ENCODE measurements at places on chromosomes 3 and 15.

DNA sequence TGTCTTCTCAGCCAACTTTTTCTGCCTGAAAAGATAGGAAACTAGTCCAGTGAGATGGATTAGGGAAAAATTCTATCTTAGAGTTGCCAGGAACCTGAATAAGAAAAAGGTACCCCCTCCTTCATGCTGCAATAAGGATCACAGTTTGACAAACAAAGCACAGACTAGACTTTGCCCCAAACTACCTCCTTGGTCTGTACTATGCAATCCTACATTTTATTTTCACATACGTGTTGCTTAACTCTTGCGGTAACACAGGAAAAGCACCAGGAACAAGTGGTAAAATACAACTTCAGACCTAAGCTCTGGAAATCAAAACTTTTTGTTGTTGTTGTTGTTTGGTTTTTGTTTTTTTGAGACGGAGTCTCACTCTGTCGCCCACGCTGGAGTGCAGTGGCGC, 11.3 kb upstream of the IL12A start:
- DNase-seq, result no peak

- DNase-seq, result no peak
Measured at GRCh38 chr3:192953926-192954325, 36.3 kb upstream of the MB21D2 start.

DNA sequence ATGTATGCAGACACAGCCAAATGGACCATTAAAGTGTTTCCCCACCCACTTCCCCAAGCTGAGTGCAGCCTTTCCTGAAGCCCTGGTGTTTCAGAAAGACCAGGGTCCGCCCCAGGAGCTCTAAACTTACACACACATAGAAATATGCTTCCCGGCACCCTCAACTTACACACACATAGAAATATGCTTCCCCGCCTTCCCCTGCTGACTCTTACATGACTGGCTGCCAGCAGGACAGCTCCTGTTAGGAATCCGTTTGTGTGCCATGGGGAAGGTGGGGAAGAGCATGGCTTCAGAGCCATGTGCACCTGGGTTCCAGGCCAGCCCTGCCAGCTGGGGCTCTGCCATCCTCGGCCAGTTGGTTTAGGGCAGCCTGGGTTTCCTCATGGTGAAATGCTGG, 3.6 kb downstream of the CLEC3B start:
- DNase-seq, result no peak

GRCh38 chr3:73215901-73216300, 154.4 kb downstream of the EBLN2 start:
- no peak for DNase-seq

- no peak for DNase-seq
Measured at GRCh38 chr3:161991901-161992540, 495.4 kb downstream of the OTOL1 start.

DNA sequence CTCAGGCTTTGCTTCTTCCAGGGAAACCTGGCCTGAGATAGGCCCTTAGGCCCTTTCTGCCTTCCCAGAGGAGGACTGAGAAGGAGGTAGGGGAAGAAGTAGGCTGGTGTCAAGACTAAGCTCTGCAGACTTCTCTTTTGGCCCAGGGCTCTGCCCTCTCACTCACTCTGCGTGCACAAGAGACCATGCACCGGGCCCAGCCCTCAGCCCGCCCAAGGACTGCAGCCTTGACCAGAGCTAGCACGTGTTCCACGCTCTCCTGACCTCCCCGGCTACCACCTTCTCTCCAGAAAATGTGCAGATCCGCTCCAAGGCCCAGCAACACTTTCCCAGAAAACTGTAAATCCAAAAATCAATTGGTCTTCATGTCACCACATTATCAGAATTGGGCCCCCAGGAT, 59.8 kb downstream of the SEMA5B start:
- DNase-seq, result no peak

GRCh38 chr3:183437666-183438564, 9.5 kb upstream of the MCF2L2 start:
- no peak for DNase-seq

DNA sequence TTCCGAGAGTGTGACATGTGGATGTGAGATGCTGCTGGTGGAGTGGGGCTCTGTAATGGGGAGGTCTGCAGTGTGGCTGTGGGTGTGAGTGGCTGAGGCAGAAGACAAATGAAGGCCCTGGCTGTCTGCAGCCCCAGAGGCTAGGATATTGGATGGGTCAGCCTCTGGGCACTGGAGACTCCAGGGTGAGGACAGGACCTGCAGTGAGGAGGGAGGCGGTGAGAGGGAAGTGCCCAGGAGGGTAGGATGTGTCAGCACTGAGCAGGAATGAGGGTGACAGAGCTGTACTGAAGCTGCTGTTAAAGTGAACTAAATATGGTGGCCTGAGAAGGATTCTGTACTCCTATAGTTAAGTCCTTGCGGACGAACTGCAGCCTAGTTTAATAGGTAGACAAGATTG, 27.3 kb upstream of the PXYLP1 start:
- no peak for DNase-seq

GRCh38 chr15:82110144-82110543, 64.3 kb upstream of the MEX3B start:
- no peak for DNase-seq

- no peak for DNase-seq
Measured at GRCh38 chr3:138355071-138355470, 6.7 kb downstream of the MRAS start.

- DNase-seq, result no peak
Measured at GRCh38 chr3:108412121-108412750, 98.2 kb downstream of the MYH15 start.

DNA sequence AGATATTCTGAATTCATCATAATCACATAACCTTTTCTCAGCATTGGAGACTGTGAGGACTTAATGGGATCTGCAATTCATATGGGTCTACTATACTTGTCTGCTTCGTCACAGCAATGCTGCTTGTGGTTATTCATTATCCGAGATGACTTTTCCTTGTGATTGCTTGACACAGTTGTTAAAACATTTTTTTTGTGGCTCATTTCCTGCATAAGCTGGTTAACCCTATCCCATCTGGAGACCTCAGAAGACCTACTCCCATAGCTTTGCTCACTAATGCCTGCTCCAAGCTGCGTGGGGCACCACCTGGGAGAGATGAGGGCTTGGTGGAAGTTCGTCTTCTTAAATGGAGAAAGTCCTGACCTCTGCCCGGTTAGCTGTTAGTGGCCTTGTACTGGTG, 360.8 kb downstream of the CHST2 start:
- no peak for DNase-seq

GRCh38 chr3:14299767-14300166, 102.6 kb upstream of the SLC6A6 start:
- no peak for DNase-seq

GRCh38 chr15:41564286-41564959, 5.4 kb downstream of the TYRO3 start:
- DNase-seq, result no peak

DNA sequence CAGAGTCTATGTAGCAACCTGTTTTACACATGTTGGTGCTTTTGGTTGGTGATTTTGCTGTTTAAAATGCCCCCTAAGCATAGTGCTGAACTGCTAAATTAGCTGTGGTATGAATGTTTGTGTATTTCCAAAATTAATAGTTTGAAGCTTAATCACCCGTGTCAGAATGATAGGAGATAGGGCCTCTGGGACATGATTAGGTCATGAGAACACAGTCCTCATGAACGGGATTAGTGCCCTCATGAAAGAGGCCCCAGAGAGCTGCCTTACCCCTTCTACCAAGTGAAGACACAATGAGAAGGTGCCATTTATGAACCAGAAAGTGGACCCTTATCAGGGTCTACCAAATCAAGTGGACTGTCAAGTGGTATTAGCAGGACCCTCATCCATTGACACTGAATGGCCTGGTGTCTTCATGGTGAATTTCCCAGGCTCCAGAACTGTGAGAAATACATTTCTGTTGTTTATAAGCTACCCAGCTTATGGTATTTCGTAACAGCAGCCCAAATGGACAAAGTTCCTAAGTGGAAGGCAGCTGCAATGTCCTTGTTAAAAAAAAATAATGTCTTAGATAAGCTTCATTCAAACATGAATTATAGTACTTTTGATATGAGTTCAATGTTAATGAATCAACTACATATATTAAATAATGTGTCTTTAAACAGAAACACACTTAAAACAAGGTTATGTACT, 37.7 kb upstream of the FRMD4B start:
- DNase-seq, result no peak

DNA sequence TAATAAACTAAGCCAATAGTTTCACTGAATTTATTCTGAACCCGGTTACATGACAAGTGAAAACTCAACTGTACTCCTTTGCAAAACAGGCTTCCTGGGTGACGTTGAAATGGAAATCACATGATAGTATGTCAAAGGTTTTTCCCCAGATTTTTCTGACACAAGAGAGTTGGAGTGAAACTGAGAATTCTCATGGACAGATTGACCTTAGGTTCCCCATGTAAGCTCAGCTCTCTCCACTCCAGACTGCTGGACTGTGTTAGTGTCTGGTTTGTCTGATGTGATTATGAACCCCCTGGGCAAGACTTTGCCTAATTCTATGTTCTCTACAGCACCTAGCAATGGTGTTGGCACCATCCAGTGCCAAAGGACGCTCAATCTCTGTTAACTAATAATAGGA, 219.7 kb upstream of the COL8A1 start:
- DNase-seq, result no peak

DNA sequence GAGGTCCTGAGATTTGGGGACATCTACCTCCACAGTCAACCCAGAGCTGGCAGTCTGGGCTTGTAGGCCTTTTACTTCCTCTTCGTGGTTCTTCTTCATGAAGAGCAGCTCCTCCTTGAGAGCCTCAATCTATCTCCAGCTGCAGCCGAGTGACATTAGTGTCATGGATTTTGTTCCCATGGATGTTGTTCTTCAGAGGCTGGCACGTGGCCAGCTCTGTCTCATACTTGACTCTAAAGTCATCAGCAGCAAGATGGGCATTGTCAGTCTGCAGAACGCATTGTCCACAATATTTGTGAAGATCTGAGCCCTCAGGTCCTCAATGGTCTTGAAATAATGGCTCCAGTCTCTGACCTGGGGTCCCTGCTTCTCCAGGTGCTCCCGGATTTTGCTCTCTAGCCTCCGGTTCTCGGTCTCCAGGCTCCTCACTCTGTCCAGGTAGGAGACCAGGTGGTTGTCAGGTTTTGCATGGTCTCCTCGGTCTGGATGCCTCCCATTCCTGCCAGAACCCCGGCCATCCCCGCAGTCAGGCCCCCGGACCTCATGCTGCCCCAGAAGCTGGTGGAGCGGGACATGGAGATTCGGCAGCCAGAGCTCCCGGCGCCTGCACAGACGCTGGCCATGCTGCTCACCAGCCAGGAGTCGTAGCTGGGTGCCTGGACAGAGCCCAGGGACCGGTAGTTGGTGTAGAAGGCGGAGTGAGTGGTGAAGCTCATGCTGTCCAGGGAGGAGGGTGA, 3.4 kb upstream of the CCNL1 start:
- DNase-seq, result no peak

DNA sequence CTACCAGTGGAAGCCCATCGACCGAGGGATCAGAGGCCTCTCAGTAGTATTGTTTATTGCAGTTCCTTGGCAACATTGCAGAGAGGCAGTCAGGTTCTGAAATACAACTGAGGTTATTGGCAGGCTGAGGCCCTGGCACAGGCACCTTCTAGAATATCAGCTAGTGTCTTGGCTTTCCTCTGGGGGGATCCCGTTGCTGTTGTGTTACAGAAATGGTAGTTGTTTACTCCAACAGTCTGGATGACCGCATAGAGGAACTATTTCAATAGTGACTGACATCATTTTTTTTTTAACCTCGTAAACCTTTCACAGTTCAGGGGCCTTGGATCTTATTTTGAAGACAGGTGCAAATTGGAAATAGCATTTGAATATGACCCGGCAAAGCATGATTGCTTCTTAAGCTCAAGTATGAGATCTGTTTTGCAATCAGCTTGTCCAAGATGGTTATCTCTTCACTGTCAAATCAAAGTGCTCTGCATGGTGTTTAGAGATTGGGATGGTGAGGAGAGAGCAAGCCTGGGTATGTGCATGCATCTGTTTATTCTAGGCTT, 63.9 kb downstream of the PGPEP1L start:
- DNase-seq, result no peak

- no peak for DNase-seq
Measured at GRCh38 chr15:68345481-68345880, 67.9 kb downstream of the FEM1B start.

GRCh38 chr15:82681371-82681770, 28.3 kb downstream of the AP3B2 start:
- no peak for DNase-seq

DNA sequence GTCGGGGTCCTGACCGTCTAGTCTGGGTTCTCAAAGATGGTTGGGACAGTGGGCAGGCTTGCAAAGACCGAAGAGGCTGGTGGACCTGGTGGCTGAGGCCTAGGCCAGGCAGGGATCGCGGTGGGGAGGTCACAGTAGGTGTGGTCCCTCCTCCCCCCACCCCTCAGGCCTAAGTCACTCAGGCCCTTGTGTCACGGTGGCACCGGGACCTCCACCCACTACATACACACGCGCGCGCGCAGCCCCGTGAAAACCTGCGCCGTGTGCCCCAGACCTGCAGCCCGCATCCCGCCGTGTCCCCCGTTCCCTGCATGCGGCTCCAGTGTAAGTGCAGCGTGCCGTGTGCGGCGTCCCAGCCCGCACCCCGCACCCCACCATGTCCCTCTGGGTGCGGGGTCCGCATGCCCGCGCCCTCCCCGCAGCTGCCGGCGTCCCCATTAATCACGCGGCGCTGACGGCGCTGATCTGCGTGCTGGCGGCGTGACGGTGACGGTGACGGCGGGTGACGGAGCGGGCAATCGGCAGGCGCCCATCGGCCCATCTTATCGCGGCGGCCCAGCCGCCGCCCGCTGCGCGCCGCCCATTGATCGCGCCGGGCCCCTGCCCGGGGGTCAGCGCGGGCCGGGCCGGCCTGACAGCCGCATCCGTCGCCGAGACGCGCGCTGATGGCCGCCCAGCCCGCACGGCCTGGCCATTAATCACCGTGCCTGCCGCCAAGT, 24.4 kb downstream of the SEC61A1 start:
- DNase-seq, result no peak

- DNase-seq, result no peak
Measured at GRCh38 chr3:64741341-64741740, 53.5 kb upstream of the ADAMTS9 start.

- DNase-seq, result no peak
Measured at GRCh38 chr3:27526614-27527315, 42.6 kb upstream of the SLC4A7 start.

DNA sequence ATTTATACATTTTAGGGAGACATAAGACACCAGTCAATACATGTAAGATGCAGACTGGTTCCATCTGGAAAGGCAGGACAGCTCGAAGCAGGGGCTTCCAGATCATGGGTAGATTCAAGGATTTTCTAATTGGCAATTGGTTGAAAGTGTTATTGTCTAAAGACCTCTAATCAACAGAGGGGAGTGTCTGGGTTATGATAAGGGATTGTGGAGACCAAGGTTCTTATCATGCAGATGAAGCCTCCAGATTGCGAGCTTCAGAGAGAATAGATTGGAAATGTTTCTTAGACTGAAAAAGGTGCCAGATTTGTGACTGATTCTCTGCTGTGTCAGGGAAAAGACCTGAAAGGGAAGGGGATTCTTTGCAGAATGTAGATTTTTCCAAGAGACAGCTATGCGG, 15.1 kb downstream of the TM2D3 start:
- DNase-seq, result no peak

DNA sequence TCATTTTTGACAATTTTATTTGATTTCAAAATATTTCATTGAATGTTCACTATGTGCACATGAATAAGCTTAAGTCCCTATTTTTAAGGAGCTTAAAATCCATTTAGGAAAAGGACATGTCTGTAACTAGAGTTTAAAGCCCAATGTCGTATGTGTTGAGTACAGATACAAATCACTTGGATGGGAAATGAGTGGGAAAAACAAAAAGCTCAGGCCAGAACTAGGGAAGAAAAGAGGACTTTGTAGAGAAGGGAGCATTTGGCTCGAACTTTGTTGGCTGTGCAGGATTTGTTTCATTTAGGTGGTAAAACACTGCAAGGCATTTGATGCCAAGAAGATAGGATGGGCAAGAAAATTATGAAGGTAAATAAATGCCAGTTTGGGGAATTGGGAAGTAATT, 653.1 kb upstream of the KCNMB2 start:
- DNase-seq, result no peak
